CD8-positive, alpha-beta T cell (primary cell): ENCODE measurements at places on chromosomes 2 and 18. TPM values are rescaled to one million over a fixed set of nuclear protein-coding genes. Genes with fewer than 3 reads are reported as not detected.

GRCh38 chr2:197191940-197192322 lies 118.6 kb downstream of the ANKRD44 start:
- DNase-seq, result peak; percentile 86

GRCh38 chr2:127045792-127046501 lies 61.0 kb downstream of the BIN1 start:
- DNase-seq, result no peak

DNA sequence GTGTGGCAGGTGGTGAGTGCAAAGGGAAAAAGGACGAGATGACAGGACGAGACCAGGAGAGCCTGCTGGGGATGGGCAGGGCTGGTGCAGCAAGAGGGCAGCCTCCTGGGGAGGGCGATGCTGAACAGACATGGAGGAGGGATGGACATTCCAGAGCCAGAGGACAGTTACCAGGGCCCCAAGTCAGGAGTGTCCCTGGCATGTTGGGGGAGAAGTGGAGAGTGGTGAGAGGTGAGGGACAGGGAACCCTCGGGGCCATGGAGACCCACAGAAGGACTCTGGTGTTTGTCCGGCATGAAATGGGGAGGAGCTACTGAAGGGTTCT lies 19.0 kb downstream of the MTERF4 start:
- DNase-seq, result no peak

DNA sequence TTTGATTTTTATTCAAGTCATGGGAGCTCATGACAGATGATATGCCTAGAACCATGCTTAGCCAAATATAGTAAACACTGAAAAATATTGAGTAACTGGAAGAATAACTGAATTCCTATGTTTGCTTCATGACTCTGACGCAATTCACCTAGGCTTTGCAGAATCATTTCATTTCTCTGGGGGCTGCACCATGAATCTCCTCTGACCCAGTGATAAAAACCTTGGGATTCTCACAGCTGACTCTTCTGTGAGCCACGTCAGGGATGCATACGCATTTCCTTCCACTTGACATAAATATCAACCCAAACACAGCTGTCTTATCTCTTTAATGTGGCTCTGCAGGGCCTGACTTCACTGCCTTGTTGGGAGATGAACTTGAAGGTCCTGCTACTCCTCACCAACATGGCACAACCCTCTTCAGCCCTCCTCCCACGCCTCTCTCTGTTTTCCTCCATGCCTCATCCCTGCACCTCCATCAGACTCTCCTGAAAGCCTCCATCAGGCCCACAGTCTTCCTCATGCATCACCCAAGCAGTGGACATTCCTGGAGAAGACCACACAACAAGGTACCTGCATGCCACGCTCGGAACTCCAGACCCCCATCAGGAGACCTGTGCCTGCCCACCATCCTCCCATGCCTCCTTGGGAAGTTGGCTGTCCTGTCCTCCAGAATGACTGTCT lies 29.8 kb downstream of the COL6A3 start:
- no peak for DNase-seq

GRCh38 chr18:59907172-59907571 lies 7.4 kb downstream of the PMAIP1 start:
- no peak for DNase-seq

DNA sequence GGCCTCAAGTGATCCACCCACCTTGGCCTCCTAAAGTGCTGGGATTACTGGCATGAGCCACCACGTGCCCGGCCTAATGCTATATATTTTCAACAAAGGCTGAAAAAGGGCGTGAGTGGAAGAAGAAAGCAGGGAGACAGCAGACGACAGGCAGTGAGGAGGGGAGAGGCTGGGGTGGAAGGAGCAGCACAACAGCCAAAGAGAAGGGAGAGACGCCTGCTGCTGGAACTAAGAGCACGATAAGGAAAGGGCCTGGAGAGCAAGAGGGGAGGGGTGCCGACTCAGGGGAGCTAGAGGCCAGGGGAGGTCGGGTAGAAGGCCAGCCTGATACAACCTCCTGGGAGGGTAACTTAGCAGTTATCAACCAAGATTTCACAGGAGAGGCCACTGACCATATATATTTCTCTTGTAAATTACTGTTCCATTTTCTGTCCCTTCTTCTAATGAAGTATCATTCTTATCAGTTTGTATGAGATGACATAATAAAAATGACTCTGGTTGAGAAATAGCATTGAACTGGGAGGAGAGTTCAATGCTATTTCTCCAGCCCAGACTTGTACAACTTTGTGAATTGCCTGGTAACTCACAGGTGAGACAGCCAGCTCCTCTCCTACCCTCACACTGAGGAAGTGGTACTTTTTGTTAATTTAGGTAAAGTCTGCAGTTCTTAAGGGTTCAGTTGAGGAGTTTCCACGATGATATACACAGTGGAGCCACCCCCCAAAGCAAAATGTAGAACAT lies 5.8 kb upstream of the RNU4ATAC start:
- DNase-seq, result no peak

GRCh38 chr2:40371525-40372282 lies 80.2 kb downstream of the SLC8A1 start:
- no peak for DNase-seq

DNA sequence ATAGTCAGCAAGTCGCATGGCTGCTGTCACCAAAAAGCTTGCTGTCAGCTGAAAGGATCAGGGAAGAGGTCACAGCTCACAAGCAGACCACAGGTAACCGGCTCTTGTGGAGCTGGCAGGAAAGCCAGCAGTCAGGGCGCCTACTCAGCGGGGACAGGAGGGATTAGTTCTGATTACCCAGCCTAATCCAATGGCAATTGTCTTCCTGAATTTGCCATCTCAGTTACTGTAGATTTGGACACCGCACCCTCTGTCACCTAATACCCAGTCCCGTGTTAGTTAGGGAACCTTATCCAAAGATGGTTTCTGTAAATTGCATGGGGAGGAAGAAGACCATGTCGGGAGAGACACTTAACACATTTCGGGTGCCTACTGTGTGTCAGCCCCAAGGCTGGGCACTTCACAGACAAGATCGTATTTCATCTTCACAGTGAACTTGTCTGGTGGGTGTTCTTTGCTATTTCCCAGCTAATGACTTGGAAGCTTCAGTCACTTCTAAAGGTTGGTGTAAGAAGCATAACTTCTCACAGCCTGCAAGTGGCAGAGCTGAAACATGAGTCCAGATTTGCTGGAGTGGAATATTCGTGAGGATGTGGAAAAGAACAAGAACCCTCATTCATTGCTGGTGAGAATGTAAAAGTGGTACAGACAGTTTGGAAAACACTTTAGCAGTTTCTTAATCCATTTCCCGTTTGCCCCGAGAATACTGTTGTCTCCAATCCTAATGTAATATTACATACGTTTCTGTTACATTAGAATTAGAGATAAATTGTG lies 9.9 kb downstream of the ALPK2 start:
- no peak for DNase-seq

DNA sequence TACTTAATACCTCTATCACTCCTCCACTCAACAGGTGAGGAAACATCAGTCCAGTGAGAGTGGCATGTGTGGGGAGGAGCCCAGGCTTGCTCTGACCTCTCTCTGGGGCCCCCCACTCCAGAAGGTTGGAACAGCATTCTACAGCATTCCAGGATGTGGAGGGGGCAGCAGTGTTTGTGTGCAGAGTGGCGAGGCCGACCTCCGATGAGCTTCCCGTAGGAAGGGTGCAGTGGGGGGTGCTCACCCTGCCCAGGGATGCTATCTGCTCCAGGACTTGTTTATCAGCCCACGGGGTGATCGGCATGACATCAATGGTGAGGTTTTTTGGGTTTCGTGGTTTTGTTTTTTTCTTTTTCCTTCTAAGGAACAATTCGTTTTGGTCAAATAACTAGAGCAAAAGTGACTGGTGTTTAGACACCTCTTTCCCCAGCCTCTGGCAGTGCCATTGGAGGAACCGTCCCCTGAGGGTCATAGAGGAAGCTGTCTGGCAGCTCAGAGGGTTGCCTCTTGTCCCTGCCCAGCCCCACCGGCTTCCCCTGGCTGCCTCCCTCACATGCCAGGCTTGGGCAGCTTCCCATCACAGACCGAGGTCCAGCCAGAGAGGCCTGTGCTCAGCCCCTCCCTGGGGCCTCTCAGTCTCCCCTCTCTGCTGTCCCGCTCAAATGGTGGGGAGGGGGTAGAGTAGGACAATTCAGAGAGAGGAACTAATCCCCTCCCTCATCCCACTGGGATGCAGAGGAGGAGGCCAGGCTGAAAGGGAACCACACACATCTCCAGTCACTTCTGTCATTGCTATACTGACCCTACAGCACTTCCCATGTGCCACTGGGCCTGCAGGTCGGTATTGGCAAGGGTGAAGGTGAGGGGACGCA lies 96.5 kb downstream of the ZFP36L2 start:
- DNase-seq, result peak; percentile 76

DNA sequence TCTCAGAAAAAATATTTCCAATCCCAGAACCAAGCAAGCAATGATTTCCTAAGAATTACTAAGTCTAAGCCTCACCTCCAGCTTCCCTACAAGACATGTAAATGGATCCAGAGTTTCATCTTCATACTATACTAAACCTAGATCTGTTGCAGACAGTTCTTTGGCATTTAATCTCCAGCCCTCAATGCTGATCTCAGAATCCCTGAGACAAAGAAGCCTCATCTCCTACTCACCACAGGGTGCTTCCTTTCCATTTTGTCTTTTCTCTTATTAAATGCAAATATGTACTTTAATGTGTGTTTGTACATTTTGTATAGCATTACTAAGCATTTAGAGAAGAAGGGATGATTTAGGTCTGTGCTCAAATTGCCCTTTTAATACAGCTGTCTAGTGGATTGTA lies 954.9 kb downstream of the TDRD15 start:
- no peak for DNase-seq

GRCh38 chr2:74021407-74021755 lies 36.7 kb downstream of the TET3 start:
- DNase-seq, result no peak

DNA sequence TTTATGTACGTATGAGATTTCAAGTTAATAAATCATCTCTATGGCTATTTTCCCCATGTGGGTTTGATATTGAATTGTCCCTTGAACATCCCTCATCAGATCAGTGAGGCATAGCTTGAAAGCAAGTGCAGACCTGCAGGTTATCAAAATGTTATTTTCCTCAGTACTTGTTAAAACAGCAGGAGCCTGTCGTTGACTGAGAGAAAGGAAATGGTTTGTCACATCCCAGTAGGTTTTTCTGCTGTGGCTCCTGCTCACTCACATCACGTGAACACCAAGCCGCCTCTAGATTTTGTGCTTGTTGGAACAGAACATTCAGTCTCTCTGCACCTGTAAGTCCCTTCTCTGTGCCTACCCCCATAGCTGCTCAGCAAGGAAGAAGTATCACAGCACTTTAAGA lies 340.3 kb downstream of the CELF4 start:
- no peak for DNase-seq

DNA sequence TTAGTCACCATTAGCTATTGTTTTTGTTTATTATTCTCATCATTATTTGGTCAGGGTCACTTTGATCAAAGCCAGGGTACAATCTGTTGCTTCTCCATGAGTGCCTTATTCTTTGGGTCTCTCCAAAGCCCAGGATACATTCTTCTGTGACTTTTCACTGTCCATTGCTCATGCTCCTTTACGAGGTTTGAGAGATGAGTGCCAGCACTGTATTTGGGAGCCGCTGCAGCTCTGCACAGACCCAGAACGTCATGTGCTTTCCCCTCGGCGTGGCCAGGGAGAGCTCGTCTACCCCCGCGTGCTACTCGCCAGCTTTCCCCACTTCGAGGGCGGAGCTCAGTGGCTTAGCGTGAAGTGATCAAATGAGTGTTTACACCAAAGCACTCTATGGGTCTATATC lies 123.7 kb downstream of the COL6A3 start:
- no peak for DNase-seq

- peak; percentile 77 for DNase-seq
Observed at GRCh38 chr2:68909793-68910674, 38.8 kb upstream of the BMP10 start.

GRCh38 chr2:111662771-111663470 lies 221.1 kb downstream of the ANAPC1 start:
- DNase-seq, result no peak

DNA sequence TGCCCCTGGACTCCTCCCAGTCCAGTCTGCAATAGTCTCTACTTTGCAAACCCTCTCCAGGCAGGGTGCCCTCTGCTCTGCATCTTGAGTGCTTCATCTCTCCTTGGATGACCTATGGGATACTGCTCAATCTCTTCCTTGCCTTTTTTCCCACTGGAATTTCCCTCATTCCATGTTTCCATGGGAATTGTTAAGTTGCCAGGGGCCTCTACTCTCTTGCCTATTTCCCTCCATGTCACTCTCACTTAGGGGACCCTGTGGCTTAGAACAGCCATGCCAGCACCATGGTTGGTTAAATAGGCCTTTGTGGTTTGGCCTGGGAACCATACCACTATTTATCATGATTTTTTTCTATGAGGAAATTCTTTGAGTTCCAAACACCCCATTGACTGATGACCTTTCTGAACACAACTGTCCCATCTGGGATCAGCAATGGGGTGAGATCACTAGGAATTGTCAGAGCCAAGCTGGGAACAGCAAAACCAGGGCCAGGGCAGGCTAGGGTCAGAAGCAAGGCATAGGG lies 91.4 kb upstream of the RBMS1 start:
- DNase-seq, result no peak

- DNase-seq, result no peak
Observed at GRCh38 chr2:215981115-215981514, 32.2 kb downstream of the MREG start.

DNA sequence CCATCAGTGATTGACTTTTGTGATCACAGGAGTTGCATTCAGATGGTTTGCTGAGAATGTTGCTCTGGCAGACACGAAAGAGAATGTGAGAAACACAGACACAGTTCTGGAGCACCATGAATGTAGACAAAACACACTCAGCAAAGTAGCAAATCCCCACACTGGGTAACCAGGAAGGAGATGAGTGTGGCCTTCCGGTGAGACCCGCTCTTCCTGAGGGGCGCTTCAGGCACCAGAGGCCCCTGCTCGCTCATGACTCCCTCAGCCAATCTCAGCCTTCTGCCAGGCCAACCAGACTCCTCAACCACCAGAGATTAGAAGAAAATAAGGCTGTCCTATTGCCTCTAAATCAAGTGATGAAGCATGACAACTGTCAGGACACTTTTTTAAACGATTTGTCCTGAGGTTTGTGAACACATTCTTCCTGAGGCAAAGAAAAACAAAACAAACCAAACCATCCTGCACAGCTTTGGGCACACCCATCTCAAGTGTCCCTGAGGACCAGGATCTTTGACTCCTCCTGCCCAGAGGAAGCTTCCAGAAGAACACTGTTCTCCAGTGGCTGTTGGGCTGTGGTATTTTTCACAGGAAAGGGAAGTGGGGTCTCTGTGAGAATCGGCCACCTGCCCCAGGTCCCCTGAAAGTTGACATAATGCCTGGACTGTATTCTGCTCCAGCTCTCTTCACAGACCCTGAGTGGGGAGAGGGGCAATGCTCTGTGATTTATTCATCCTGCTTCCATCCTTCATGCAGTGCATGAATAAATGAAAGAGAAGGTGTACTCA lies 152.8 kb downstream of the BCL11A start:
- DNase-seq, result no peak

POTEI gene
- total RNA-seq, result not detected

TEX44 gene
- total RNA-seq, result not detected

MYO1B gene
- total RNA-seq, result 1.00 TPM

SIX2 gene
- not detected for total RNA-seq

ALPI gene
- not detected for total RNA-seq

DPY30 gene
- 10.8 TPM for total RNA-seq

CTIF gene
- total RNA-seq, result 2.0 TPM

HOXD13 gene
- not detected for total RNA-seq

SNORC gene
- total RNA-seq, result 0.16 TPM

KIF5C gene
- total RNA-seq, result 6.4 TPM
